ENCODE measurements at places on chromosomes 12 and 14.

- DNase-seq: peak; percentile 65
Measured at GRCh38 chr14:70919774-70920173, 12.5 kb downstream of the PCNX1 start.

DNA sequence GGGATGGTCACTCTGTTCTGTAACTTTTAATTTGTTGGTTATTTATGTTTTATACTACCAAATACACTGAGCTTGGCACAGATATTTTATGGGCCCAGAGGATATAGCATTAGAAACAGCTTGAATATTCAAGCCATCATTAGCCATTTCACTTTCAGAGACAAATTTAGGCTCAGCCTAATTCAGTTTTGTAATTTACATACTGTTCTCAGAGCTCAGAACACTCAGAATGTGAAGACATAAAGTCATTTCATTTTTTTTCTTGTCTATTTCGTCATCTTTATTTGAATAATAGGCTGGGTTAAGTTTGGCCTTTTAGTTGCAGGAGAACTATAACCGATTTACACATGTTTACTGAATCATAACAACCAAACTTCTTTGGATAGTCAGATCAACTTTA lies 361.7 kb downstream of the SNAPC1 start:
- DNase-seq: no peak

DNA sequence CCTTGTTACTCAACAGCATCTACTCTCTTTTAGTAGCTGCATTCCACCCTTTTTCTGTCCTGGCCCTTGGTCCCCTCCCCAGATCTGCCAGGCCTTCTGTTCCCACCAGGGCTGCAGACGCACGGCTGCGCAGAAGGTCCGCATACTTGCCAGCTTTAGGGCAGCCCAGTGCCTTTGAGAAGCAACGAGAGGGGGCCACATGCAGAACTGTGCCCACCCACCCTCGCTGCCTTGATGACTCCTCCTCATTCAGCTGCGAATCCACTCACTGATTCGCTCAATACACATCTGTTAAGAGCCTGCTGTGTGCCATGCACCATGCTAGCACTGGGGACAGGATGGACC lies 39.2 kb downstream of the PRIMA1 start:
- DNase-seq: no peak

DNA sequence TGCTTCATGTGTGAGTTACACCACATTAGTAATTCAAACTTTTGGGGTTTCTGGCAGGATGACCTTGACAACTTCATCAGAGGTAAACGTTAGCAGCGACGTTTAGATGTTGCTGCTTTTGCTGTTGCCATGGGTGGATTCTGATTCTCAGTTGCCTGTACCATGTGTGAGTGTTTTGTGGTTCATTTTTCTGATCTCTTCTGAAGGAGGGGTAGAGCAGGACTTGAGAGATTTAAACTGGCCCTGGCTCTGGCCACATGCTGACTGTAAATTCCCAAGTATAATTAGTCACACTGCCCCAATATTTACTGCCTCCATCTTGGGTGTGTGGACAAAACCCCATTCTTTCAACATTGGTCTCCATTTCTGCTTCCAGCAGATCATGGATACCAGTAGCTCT lies 110.4 kb downstream of the ETV6 start:
- DNase-seq: no peak

- no peak for DNase-seq
Measured at GRCh38 chr12:67647181-67647798, 1.3 kb upstream of the DYRK2 start.

- no peak for DNase-seq
Measured at GRCh38 chr14:59529189-59529588, 44.9 kb downstream of the JKAMP start.

DNA sequence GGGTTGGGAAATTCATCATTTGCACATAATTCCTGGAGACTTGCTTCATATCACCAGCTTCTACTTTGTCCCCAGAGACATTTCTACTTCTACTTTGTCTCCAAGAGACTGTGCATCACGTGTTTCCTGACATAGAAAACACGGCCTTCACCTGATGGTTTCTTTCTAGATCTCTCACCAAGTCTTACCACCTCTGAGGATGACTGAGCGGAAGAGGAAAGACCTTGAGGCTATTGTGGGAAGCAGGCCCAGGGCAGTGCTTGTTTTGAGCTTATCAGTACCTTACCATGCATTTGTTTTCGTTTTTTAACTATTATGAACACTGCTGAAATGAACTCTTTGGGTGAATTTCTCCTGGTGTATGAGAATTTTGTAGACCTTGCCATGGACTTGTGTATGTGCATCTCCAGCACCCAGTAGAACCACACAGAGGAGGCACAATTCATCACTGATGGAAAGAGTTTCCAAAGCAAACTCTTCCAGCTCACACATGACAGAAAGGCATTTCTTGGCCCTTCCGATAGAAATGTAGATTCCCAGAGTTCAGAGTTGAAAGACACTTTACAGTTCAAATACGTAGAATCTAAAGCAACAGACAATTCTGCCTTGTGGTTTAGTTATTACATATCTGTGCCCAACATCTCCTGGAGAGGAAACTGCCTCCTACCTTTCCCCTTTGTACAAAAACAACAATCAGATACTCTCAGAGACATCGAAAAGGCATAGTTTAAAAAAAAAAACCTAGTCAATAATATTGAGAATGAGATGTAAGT lies 434.7 kb downstream of the FUT8 start:
- no peak for DNase-seq

- no peak for DNase-seq
Measured at GRCh38 chr12:123427036-123427769, 9.3 kb downstream of the RILPL2 start.

DNA sequence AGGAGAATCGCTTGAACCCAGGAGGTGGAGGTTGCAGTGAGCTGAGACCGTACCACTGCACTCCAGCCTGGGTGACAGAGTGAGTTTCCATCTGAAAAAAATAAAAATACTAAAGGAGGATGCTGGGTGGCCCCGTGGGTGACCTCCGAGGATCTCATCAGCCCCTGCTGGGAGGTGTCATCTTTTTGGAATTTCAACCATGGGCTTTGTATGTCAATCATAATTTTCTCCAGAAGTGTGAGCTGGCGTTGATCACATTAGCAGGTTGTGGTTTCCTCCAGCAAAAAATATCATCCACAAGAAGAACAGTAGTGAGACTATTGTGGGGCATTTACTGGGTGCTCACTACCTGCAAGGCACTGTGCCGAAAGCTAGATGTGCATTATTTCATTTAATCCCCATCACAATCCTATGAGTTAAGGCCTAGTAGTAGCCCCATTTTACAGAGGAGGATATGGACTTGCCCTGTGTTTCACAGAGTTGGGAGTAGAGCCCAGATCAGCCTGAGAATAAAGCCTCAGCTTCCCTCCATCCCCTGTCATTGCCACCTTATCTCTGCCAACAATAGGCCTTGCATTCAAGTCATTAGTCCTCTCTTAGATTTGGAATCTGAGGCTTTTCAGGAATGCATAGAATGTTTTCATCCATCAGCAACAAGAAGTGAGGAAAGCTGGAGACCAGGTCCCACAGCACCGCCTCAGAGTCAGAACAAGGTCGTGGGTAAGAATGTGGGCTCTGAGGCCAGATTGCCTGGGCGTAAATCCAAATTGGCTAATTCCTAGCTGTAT lies 39.8 kb downstream of the SVOP start:
- DNase-seq: peak; percentile 57

DNA sequence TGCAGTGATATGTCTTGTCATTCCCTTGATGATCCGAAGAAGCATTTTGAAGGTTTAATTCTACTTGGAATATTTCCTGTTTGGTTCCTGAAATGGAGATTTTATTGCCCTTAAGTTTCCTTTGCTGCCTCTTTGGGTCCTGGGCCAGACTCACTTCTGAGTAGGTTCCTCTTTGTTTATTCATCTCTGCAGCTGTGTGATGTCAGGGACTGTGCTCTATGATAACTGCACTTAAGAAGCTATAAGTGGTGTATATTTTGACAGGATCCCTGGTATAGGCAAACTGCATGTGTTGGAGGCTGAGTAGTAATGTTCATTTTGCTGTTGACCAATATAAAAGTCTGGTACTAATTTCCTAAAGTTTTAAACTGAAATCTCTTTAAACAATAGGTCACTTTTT lies at the start of gene KLRC4:
KLRC4 (minus strand) TSS at position 366 of the 400 bp plus-strand sequence; CDS start at position 184, 182 bp downstream.
- DNase-seq: peak; percentile 5

- DNase-seq: no peak
Measured at GRCh38 chr12:2390850-2391390, 338.1 kb downstream of the CACNA1C start.

DNA sequence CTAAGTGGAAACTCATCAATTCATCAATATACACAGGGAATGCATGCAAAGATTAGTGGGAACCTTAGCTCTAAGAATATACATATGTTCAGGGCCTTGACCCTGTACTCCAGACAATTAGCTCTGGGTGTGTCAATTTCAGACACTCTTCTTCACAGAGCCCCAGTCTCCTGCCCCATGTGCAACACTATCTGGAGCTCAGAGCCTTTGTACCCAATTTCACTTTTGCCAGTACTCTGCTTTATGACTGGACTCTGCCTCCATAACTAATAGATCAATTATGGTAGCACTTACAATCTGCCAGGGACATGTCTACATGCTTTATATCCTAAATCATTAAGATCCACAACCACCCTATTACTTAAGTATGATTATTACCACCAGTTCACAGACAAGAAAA lies 152.5 kb upstream of the PLEKHG7 start:
- DNase-seq: no peak

- DNase-seq: no peak
Measured at GRCh38 chr14:44657696-44658388, 150.8 kb upstream of the FSCB start.
